PC-9 (cell line): ENCODE measurements at places on chromosomes 1 and 21. TPM values are rescaled to one million over a fixed set of nuclear protein-coding genes. Genes with fewer than 3 reads are reported as not detected.

DNA sequence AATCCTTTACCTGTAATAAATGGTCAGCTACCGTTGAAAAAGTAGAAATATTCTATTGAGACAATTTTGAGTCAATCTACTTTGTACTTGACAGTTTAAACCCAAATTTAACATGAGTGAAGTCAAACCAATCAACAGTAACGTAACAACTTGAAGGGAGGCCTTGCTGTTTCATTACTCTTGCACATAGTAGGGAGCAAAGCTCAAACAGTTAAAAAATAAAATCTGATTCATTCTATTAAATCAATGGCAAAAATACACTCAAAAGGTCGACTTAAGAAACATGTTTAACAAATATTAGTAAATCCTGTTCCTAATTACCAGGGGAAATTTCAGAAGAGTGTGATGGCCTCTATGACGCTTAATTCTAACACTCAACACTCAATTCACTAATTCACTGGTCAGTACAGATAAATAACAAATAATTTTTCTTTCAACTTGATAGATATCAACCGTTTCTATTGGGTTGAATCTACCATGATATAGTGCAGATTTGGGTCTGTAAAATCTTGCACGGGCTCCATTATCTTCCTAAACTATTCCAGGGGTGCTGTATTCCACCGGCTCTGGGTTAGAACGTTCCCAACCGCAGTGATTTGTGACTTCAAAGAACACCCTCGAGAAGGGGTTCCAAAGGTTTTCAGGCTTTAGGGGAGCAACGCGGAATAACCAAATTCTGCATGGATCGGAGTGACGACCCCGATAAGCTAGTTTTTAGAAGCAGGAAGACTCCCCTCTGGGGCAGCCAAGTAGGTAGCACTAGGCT is 1.4 kb downstream of the TARBP1 start:
- DNase-seq, result no peak

DNA sequence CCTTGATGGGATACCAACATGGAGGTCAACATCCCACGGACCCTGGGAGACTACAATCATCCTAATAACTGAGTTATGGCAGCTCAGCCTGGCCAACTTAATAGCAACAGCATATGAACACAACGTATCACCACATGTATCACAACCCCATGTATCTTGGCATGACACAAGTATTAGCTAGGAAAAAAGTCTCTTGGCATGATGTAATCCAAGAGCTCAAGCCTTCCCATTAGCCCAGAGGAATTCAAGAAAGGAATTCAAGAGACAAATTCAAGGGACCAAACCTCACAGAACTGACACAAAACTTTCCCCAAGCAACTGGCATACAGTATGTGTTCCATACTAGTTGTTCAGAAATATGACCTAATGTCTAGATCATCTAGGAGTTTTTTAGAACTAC is 100.9 kb upstream of the HMGB4 start:
- DNase-seq, result no peak

- no peak for DNase-seq
Measured at GRCh38 chr1:109776206-109776835, 12.6 kb upstream of the EPS8L3 start.

FAM78B gene
- total RNA-seq, result not detected in 2 replicates

CRABP2 gene
- total RNA-seq, result 142 and 286 TPM in 2 replicates

HSPG2 gene
- total RNA-seq, result 126 and 157 TPM in 2 replicates

LCE1F gene
- total RNA-seq, result not detected in 2 replicates

EPHX1 gene
- 288 and 313 TPM in 2 replicates for total RNA-seq
